Type B pancreatic cell (in vitro differentiated cells): ENCODE measurements at places on chromosomes 16 and 17. TPM values are rescaled to one million over a fixed set of nuclear protein-coding genes. Genes with fewer than 3 reads are reported as not detected.

DNA sequence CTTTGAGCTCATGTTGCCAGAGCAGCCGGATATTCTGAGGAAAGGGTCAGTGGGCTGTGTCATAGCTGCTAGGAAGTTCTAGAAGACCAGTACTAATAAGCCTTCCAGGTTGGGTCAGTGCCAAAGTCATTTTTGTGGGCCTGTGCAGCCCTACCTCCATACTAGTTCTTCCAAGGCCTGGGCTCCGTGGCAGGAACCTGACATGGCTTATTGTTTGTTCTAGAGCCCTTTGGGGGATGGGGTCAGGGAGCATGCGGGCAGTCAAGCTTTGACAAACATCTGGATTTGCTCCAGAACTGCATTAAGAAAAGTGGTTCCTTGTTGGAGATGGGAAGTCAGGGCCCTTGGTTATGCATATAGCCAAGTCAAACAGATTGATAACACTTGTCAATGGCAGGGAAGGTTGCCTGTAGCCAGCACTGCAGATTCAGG lies 7.6 kb downstream of the ALKBH5 start:
- no peaks in the 10 kb centered on the region for H3K27me3 ChIP-seq
- peaks cover 35% of the 10 kb centered on the region for H3K36me3 ChIP-seq
- H3K4me3 ChIP-seq, result peak overlapping the region; percentile 20
- H3K4me1 ChIP-seq, result peaks cover 42% of the 10 kb centered on the region
- H3K27ac ChIP-seq, result peak overlapping the region; percentile 50
- DNase-seq, result no peak

The GRAP gene
- total RNA-seq, result 0.22 TPM in 1 of 2 replicates, not detected in the other

The RPL19 gene
- 1,605 and 1,703 TPM in 2 replicates for total RNA-seq

DNA sequence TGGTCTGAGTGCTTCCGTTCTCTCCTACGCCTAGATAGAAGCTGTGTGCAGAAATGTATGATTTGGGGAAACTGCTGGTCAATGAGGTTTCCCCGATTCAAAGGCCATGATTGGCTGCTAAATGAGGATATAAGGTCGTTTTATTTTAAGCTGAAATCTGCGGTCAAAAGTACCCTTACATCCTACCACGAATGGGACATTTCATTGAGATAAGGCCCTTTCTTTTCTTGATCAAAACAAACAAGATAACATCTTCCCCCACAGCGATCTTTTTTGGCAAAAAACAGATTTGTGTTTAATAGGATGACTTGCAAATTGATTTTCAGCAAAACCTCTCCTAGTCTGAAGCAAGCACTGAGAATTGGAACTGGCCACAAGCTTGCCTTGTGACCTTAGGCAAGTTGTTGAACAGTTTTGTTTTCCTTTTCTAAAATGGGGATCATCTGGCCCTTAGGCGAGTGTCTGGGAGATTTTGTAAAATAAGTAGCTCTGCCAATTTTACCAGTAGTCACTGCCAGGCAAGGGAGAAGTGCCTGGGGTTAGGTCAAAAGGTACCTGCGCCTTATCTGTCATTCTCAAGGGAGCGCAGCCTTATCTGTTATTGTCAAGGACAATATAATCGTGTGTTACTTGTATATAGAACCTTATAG lies 635 bp downstream of the SCPEP1 start:
- peaks cover 41% of the 10 kb centered on the region for H3K4me1 ChIP-seq
- peak overlapping the region; percentile 67 for H3K27ac ChIP-seq
- peak; percentile 25 for DNase-seq
- peak overlapping the region; percentile 92 for H3K4me3 ChIP-seq

GRCh38 chr16:30654856-30655255 lies 3.4 kb upstream of the FBRS start:
- H3K4me3 ChIP-seq, result no peak overlapping the region
- H3K4me1 ChIP-seq, result peaks cover 16% of the 10 kb centered on the region
- H3K36me3 ChIP-seq, result peaks cover 7% of the 10 kb centered on the region
- no peak overlapping the region for H3K27ac ChIP-seq
- DNase-seq, result no peak

DNA sequence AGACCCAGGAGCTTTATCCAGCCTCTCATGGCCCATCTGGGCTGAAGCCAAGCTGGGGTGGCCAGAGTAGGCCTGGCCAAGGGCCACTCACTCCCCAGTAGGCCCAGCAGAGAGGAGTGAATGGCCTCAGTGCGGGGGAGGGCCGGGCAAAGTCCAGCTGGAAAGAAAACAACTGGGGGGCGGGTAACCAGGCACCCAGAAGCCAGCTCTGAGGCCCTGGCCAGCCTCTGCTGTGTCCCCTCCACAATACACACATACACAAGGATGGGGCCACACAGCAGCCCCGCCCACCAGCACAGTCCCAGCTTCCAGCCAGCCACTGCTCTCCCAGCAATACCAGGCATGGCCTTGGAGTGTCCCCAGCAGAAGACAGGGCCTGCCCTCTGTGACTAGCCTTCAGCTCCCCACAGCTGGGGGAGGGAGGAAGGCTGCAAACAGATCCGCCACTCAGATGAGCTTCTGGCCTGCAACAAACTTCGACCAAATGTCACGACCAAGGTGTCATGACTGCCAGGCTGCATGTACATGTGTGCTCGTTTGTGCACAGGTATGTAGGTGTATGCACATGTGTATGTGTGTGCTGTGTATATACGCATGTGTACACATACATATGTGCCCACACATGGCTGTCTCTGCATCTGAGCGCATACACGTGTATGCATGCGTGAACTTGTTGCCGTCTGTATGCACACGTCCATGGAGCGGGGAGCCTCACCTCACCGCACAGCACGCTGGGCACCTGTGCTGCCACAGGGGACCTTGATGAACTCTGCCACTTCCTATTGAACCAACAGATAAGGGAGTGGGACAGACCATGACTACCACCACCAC lies 5.0 kb downstream of the CARHSP1 start:
- peaks cover 6% of the 10 kb centered on the region for H3K36me3 ChIP-seq
- DNase-seq, result no peak

GRCh38 chr17:64063088-64063487 lies 42.7 kb upstream of the ICAM2 start:
- no peak overlapping the region for H3K4me3 ChIP-seq
- H3K4me1 ChIP-seq, result peaks cover 4% of the 10 kb centered on the region
- no peaks in the 10 kb centered on the region for H3K27me3 ChIP-seq
- H3K27ac ChIP-seq, result peak overlapping the region; percentile 90
- peaks cover 34% of the 10 kb centered on the region for H3K36me3 ChIP-seq
- DNase-seq, result no peak

GRCh38 chr17:20172376-20172775 lies 163.2 kb downstream of the SPECC1 start:
- no peaks in the 10 kb centered on the region for H3K36me3 ChIP-seq
- H3K4me1 ChIP-seq, result peaks cover 19% of the 10 kb centered on the region
- H3K4me3 ChIP-seq, result no peak overlapping the region
- H3K27ac ChIP-seq, result no peak overlapping the region

The MYH2 gene
- not detected in 2 replicates for total RNA-seq

DNA sequence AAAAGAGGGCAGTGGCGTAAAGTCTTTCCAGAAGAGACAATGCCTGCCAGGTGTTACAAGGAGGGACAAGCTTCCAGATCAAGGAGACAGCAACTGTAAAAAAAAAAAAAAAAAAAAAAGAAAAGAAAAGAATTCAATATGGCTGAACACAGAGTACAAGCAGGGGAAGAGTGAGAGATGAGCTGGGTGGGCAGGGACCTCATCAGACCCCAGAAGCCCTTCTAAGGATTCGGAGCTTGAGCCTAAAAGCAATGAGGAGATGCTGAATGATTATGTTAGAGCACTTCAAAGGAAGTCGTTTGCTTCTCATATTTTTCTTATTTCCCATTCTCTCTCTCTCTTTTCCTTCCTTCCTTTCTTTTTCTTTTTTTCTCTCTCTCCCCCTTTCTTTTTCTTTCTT lies 103.0 kb downstream of the YPEL2 start:
- H3K27ac ChIP-seq, result no peak overlapping the region
- H3K4me3 ChIP-seq, result no peak overlapping the region
- no peak for DNase-seq
- peaks cover 12% of the 10 kb centered on the region for H3K4me1 ChIP-seq
- H3K27me3 ChIP-seq, result peaks cover 8% of the 10 kb centered on the region

GRCh38 chr16:8832717-8833105 lies 35.1 kb downstream of the PMM2 start:
- no peaks in the 10 kb centered on the region for H3K27me3 ChIP-seq
- H3K4me1 ChIP-seq, result no peaks in the 10 kb centered on the region
- no peak for DNase-seq
- H3K36me3 ChIP-seq, result peaks cover 21% of the 10 kb centered on the region

DNA sequence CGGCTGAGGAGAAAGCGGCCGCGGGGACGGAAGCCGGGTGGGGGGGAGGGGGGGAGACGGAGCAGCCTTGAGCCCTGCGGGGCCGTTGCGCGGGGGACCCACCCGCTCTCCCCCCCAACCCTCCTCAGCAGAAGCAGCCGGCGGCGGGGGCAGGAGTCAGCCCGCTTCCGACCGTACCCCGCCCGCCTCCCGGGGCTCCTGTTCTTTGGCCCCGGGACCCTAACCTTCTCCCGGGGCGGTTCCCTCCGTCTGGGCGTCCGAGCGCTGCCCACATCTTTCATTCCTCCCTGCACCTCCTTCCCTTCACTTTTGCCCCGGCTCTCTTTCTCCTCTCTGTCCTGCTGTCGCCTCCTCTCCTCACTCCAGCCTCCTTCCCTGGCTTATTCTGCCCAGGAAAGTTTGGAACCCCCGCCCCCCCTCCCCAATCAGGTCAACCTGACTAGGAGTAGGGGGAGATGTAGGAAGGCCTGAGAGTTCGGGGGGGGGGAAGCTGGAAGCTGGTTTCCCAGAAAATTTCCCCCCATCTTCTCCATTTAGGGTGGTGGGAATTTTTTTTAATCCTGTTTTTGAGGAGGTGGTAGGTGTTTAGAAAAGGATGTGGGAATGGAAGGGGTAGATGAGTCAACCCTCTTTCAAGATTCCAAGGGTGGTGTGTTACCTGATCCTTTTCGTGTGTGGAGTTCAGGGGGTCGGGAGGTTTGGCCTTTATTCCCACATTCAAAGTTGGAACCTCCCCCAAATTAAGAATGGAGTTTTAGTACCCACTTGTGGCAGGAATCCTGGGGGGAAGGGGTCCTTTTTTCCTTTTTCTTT lies 427 bp upstream of the NLK start:
- H3K27ac ChIP-seq, result no peak overlapping the region
- H3K4me1 ChIP-seq, result peaks cover 36% of the 10 kb centered on the region

DNA sequence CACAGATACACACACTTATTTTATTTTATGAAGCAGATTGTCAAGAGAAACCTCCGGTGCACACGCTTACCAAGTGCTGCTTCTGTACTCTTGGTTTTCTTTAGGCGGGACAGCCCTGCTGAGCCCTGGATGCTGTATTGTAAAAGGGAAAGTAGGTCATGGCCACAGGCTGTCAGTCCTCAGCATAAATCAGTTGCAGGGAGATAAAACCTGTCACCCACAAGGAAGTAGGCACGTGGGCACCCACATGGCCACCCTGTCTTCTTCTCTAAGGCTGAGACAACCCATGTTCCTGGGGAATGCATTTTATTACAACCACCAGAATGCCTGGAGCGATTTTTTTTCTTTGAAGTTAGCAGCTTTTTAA lies 59.3 kb downstream of the ASIC2 start:
- DNase-seq, result no peak
- H3K36me3 ChIP-seq, result no peaks in the 10 kb centered on the region

GRCh38 chr17:65984299-65984698 lies 207.6 kb downstream of the CEP112 start:
- no peak for DNase-seq
- H3K36me3 ChIP-seq, result peaks cover 8% of the 10 kb centered on the region
- H3K27ac ChIP-seq, result no peak overlapping the region
- H3K4me3 ChIP-seq, result no peak overlapping the region
- H3K27me3 ChIP-seq, result peaks cover 3% of the 10 kb centered on the region

The TLCD3B gene
- total RNA-seq, result 0.31 and 2.1 TPM in 2 replicates

GRCh38 chr17:73093286-73093685 lies 798 bp upstream of the SLC39A11 start:
- H3K4me1 ChIP-seq, result peaks cover 15% of the 10 kb centered on the region
- no peak for DNase-seq
- H3K27me3 ChIP-seq, result peaks cover 4% of the 10 kb centered on the region
- no peak overlapping the region for H3K4me3 ChIP-seq
- no peak overlapping the region for H3K27ac ChIP-seq

GRCh38 chr17:57946798-57947358 lies 8.3 kb downstream of the CUEDC1 start:
- no peaks in the 10 kb centered on the region for H3K36me3 ChIP-seq
- peaks cover 62% of the 10 kb centered on the region for H3K4me1 ChIP-seq
- peak overlapping the region; percentile 67 for H3K4me3 ChIP-seq
- no peaks in the 10 kb centered on the region for H3K27me3 ChIP-seq

- H3K36me3 ChIP-seq, result peaks cover 3% of the 10 kb centered on the region
- no peak for DNase-seq
- H3K27ac ChIP-seq, result no peak overlapping the region
- peaks cover 5% of the 10 kb centered on the region for H3K4me1 ChIP-seq
- H3K27me3 ChIP-seq, result no peaks in the 10 kb centered on the region
Measured at GRCh38 chr17:364766-365165, 12.2 kb upstream of the RPH3AL start.

DNA sequence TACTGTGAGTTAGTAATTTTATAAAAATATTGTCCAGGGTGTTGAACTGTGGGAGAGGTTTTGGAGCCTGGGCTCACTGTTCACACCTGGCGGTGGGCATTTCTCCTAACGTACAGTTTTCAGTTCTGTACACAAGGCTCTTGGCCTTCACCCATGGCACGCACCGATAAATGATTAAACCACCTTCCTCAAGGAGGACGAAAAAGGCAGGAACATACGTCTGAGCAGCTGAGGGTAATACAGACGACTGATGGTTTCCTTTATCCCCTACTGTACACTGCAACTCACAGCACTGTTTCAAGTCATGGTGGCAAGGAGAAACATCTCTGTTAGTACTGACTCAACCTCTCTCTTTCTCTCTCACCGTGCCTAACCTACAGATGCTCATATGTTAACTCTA lies 1.4 kb upstream of the ST6GALNAC1 start:
- no peak for DNase-seq
- no peaks in the 10 kb centered on the region for H3K36me3 ChIP-seq
- no peaks in the 10 kb centered on the region for H3K27me3 ChIP-seq
- peak overlapping the region; percentile 15 for H3K27ac ChIP-seq

The KIF19 gene
- total RNA-seq, result 2.0 and 2.9 TPM in 2 replicates

DNA sequence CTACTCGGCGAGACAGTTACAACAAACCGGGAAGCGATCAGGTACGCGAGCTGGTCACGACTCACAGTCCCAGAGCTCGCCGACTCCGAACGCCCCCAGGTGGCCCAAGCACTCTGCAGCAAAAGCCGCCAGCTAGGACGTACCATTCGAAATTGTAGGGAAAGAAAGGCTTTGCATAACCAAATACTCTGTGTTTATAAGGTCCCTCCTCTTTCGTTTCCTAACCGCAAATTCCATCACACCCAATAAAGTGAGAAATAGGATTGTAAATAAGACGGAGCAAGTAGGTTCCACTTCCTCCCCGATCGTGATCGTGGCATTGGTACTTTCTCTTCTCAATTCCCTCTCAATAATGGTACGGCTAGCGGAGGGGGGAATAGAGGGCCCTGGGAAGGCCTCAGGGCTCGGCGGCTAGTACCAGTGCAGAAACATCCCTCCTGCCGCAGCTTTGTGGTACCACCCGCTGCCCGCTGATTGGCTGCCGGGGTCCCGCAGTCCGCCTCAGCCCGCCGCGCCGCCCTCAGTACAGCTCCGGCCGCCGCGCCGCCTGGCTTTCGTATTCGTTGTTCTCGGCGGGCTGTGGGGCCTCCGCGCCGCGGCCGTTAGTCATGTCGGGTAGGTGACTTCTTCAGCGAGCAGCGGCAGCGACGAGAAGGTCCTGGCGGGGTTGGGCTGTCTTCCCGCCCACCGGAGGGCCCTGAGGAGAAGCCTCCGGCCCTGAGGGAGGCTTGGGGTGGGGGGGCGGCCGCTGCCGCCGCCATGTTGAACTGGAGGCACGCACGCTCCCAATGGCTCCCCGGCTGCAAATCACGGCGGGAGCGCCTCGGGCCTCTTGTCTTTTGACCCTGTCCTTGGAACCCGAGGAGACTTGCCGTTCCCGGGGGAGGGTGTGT lies at the start of gene TAF15:
TAF15 (plus strand) TSS at position 523 of the 893 bp plus-strand sequence; CDS start at position 609, 86 bp downstream.
- H3K27ac ChIP-seq, result peak within 1 kb of the TSS; percentile 96
- DNase-seq, result peak; percentile 96
- peaks cover 31% of the 10 kb centered on the region for H3K4me1 ChIP-seq
- peak within 1 kb of the TSS; percentile 94 for H3K4me3 ChIP-seq
- no peaks in the 10 kb centered on the region for H3K27me3 ChIP-seq
- H3K36me3 ChIP-seq, result peaks cover 8% of the 10 kb centered on the region

The SEZ6L2 gene
- total RNA-seq, result 19.3 and 19.4 TPM in 2 replicates
